ENCODE measurements at places on chromosomes 7 and 10.
A peak's percentile ranks its signal among the peaks of the same experiment; 100 is the strongest.

DNA sequence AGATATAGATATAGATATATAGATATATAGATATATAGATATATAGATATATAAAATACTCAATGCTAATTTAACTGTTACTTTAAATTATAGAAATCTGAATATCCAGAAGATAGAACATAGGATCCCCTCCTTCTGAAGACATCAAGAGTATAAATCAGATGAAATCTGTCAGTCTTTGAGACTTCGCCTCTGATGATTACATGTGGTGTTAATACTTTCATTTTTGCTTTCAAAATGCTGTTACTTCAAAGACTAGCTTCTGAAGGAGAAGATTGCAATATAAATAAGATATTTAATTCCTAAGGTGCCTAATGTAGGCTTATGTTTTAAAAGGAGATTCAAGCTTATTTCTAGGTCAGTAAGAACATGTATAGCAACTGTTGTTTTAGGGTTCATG, 180.4 kb downstream of the TSPAN12 start:
- no peak for DNase-seq

DNA sequence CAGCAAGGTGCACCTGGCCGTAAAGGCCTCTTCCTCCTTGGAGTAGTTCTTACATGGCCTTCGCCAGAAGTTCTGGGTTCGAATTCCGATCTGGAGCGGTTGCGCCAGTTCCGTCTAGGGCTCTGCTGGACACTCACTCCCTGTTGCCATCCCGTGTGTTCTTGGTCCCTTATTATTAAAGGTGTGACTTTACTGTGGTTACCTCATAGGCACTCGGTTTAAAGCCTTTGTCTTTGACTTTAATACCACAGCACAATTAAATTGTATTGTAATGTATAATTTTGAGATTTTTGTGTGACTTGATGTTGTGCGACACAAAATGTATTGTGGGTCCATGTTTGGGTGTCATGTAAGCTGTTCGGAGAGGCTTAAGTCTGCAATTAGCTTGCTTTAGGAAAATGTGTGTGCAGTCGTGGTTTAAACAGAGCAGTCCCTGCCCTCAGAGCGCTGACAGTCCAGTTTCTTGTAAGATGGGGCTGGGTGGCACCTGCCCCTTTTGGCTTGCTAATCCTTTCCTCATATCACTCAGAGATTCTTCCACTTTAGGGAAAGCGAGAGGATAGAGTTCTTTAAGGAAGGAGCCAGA, 919 bp downstream of the INPP5F start:
- no peak for DNase-seq

DNA sequence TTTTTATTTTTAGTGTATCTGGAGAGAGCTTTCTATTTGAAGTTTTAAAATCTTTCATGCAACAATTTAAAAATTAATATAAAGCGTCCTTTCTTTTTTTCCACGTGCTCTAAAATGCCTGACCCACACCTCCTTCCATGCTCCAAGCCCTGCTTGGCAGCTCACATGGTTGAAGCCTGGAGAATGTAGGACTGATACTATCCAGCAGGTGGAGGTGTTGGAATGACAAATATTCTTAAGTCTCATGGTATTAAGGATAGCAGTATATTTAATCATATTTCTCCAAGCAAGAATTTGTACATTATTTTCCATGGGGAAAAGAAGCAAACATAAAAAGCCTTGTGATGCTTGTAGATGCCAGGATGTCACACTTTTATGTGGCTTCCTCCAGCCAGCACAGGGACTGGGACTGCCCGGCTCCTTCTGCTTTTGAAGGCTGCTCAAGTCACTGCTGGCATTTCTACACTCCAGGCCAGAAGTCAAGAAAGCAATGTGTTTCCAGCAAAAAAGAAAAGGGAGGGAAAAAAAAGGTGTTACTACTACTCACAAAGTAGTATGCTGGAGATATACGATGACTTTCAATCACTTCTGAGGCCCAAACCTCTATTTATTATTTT, 49.7 kb downstream of the BZW2 start:
- no peak for DNase-seq

- DNase-seq: no peak
Observed at GRCh38 chr7:106959753-106960152, 84.8 kb upstream of the PRKAR2B start.

DNA sequence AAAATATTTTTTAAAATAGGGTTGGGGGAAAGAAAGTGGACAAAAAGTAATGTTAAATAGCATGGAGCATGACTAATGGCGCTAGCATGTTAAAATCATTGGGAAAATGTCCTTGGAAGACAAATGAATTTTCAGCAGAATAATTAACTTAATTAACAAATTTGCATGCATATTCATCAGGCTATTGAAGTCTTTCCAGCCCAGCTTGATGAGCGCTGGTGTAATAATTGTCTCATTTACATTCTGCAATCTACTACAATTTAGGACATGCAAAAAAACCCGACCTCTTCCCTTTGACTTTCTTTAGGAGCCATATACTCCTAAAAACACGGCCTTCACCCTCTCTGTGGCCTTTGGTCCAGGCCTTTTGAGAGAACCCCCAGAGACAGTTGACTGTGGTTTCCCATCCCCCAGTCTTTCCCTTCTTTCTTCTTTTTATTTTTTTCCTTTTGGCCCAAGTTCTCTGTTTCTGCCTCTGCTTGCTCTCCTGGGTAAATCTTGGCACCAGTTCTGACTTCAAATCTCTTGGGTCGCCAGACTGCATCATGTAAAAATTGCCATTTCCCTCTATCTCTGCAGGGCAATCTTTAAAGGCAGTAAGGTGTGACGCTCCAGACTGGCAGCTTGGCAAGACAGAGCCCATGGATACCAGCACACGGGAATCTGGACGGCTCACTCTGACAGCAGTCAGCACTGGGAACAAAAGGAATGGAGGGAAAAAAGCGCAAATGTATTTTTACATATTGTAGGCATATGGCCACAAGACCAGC, 105.5 kb downstream of the NEUROD6 start:
- no peak for DNase-seq

DNA sequence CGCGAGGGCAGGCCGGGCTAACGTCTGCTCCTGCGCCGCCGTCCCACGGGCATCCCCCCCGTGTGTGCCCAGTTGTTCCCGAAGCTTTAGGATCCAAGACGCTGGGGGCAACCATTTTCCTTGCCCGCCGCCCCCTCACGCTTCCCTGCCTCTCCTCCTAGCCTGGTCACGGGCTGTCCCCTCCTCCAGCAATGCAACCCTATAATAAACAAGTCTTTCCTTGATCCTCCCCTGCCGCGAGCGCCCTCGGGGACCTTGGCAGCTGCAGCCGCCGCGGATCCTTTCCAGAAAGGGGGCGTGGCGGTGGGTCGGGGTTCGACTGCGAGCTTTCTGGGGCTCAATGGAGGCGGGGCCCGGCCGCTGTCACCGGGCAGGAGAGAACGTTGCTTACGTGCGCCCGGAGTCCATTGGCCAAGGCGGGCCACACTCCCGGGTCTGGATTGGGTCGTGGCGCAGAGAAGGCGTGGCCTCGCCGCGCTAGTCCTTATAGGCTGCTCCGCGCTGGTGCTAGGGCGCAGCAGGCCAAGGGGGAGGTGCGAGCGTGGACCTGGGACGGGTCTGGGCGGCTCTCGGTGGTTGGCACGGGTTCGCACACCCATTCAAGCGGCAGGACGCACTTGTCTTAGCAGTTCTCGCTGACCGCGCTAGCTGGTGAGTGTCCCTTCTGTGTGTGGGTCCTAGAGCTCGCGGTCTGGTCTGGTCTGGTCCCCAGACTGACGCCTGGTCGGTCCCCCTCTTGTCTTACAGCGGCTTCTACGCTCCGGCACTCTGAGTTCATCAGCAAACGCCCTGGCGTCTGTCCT, at the start of gene DDIT4:
DDIT4 (plus strand) TSS at position 515 of the 803 bp plus-strand sequence. CDS start 293 bp downstream, outside the sequence.
- DNase-seq: peak; percentile 100

- peak; percentile 84 for DNase-seq
Observed at GRCh38 chr10:26890956-26891355, 30.2 kb upstream of the ABI1 start.

- DNase-seq: no peak
Observed at GRCh38 chr10:73653701-73654100, 2.1 kb downstream of the SYNPO2L start.

DNA sequence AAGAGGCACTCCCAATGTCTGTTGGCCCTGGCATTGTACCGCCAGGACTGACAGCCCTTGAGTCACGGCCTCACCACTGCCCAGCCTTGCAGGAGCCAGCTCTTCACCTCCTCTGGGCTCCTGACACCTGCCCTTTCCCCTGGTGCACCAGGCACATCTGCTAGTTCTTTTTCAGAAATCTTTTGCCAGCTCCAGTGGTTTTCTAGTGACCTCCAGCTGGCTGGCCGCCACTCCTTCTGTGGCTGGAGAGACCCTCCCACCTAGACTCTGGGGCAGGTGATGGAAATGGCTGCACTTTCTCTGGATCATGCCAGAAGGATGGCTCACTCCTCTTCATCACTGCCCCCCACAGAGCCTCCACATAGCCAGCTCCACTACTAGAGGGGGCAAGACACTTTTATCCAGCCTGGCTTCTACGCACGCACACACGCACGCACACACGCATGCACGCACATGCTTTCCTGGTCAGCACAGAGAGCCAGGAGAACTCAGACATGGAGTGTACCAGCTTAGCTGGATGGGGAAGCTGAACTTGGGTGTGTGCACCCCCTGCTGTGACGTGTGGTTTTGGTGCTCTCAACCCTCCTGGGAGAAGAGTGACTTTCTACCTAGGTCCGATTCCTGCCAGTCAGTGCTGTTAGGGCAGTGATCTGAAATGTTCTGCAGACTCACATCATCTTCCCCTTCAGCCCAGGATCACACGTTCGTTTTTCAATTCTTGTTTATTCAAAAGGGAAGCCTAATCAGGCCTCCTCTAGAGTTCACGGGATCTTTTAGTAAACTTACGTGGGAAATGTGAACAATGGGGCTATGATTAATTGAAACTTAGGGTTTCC, 222.0 kb downstream of the PRPF18 start:
- DNase-seq: no peak

- no peak for DNase-seq
Observed at GRCh38 chr7:114160925-114161324, 242.1 kb upstream of the PPP1R3A start.

- DNase-seq: peak; percentile 32
Observed at GRCh38 chr10:31320550-31321211, 1.7 kb downstream of the ZEB1 start.

DNA sequence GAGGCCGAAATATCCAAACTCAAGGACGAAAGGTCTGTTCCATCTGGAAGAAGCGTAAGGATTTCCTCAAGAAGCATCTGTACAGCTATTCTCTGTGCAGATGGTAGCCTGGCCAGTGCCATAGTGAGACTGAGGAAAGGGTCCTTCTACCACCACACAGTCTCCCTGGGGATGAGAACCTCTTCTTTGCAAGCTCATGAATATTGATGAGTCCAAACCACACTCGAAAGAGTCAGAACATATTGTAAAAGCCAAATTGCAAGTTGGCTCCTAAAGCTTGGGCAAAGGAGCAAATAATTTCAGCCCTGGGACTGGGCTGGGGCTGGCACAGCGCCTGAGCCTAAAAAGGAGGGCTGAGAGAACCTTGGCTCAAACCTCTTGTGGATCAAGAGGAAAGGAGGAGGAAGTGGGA, 66.1 kb upstream of the PIP4K2A start:
- no peak for DNase-seq

- no peak for DNase-seq
Observed at GRCh38 chr7:35712563-35713226, 17.8 kb upstream of the HERPUD2 start.

DNA sequence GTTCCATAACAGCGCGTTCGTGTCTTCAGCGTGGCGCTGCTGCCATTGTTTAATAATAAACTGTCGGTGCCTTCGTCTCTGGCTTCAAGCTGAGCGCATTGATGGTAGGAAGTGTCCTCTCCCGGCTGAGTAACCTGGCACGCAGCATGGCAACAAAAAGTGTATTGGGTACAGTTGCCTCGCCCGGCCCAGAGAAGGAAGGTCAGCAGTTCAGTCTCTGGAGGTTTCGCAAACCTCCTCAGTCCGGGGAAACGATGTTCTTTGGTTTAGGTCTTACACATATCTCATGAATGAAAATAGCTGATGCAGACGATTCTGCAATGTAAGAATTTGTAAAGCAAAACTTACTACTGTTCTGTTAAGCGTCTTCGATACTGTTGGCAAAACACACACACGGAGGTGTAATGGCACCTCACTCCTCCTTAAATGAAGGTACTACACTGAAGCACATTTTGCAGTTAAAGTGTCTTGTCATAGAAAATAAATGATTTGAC, 739 bp upstream of the CCDC186 start:
- peak; percentile 24 for DNase-seq

GRCh38 chr7:104804696-104805095, 209.3 kb upstream of the KMT2E start:
- no peak for DNase-seq

DNA sequence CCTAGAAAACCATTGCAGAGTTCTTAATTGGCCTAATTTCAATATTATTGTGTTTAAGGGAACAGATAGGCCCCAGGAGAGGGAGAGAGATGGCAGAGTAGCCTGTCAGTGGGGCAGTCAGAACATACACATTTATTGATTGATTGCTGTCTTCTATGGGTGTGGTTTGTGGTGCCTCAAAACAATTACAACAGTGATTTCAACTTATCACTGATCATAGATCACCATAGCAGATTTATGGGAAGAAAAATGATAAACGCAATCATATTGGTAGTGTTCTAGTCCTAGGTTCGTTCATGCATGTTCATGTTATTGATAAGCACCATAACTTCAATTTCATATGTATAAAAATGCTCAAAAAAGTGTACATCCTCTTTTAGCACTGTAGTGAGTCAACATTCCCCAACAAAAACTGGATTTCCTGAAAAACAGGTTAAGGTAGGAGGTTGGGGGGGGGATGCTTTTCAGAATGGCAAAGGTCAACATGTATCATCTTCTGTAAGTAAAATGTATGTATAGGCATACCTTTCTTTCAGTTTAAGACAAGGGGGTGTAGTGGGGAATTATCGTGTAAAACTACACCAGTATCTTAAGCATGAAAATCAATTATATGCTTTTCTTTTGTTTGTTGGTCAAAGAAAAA, 1.1 kb upstream of the TNKS2 start:
- DNase-seq: no peak

DNA sequence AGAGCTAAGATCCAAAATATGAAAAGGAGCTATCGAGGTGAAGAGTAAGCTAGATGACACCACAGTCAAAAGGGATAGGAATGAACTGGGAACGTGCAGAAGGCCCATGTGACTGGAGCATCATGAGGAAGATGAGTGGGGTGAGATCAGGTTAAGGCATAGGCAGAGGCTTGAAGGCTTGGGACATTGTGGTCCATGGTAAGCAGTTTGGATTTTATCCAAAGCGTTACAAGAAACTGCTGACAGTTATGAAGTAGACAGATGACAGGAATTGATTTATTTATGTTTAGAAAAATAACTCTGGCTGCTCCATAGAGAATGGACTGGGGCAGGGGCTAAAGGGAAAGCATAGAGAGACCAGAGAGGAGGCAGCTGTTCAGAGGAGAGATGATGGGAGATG, 18.1 kb upstream of the PANK1 start:
- no peak for DNase-seq
